ENCODE measurements at places on chromosomes 4 and X. TPM values are rescaled to one million over a fixed set of nuclear protein-coding genes. Genes with fewer than 3 reads are reported as not detected.

The CSAG2 gene
- total RNA-seq = not detected

The SUPT20HL1 gene
- 0.11 TPM for total RNA-seq

The ADH7 gene
- not detected for total RNA-seq

The PASD1 gene
- total RNA-seq = not detected

The CSAG3 gene
- not detected for total RNA-seq

The SPACA5 gene
- total RNA-seq = not detected

The EGF gene
- total RNA-seq = 1.3 TPM

The UCP1 gene
- total RNA-seq = not detected

The AR gene
- total RNA-seq = 16.6 TPM

The SPP1 gene
- total RNA-seq = 58.1 TPM

The CT45A10 gene
- not detected for total RNA-seq

The GYPE gene
- 0.25 TPM for total RNA-seq

The PLP1 gene
- under 0.01 TPM for total RNA-seq

All from uterine smooth muscle cell (primary cell).